ENCODE measurements at places on chromosomes 7 and 10.

- no peak for DNase-seq
Measured at GRCh38 chr7:137985253-137985896, 16.5 kb downstream of the CREB3L2 start.

GRCh38 chr7:142884286-142884640, 1.3 kb downstream of the TRPV6 start:
- DNase-seq: no peak

DNA sequence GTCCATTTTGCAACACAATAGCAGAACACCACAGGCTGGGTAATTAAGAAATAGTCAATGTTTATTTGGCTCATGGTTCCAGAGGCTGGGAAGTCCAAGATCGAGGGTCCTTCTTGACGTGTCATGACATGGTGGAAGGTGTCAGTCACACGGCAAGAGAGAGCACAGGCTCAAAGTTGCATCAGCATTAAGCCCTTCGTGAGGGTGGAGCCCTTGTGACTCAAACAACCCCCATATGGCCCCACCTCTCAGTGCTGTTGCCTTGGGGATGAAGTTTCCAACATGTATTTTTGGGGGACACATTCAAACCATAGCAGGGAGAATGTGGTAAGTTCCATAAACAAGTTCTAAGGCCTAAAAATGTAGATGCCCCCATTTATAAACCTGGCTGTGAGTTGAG, 24.6 kb upstream of the GTPBP4 start:
- DNase-seq: no peak

- DNase-seq: no peak
Measured at GRCh38 chr7:31664890-31665289, 22.1 kb upstream of the PPP1R17 start.

- no peak for DNase-seq
Measured at GRCh38 chr7:91784469-91784868, 96.0 kb downstream of the MTERF1 start.

DNA sequence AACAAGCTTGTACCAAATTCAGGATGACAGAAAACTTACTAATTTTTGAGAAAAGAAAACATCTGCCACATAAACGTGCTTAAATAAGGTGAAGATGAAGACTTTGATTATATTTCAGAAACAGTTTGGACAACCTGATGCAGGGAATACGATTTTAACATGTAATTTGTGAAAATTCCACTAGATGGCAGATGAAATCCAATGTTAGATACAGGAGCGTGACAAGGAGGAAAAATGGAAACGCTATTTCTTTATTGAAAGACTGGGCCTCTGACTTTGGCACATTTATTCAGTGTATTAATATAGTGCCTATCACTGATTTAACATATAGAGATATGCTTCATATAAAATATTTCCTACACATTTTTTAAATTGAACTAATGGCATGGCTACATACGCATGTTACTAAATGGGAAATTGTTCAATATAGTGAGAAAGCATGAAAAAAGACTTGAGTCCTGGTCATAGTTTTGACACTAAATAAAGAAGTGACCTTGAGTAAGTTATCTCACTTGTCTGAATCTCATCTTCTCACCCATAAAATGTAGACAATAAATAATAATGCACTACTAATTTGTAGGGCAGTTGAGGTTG, 60.7 kb downstream of the CD36 start:
- no peak for DNase-seq

- no peak for DNase-seq
Measured at GRCh38 chr7:89247207-89247606, 451.7 kb upstream of the TEX47 start.

- no peak for DNase-seq
Measured at GRCh38 chr7:35260246-35260645, 6.3 kb upstream of the TBX20 start.

GRCh38 chr7:142792129-142792528, 21.4 kb downstream of the PRSS2 start:
- DNase-seq: no peak

DNA sequence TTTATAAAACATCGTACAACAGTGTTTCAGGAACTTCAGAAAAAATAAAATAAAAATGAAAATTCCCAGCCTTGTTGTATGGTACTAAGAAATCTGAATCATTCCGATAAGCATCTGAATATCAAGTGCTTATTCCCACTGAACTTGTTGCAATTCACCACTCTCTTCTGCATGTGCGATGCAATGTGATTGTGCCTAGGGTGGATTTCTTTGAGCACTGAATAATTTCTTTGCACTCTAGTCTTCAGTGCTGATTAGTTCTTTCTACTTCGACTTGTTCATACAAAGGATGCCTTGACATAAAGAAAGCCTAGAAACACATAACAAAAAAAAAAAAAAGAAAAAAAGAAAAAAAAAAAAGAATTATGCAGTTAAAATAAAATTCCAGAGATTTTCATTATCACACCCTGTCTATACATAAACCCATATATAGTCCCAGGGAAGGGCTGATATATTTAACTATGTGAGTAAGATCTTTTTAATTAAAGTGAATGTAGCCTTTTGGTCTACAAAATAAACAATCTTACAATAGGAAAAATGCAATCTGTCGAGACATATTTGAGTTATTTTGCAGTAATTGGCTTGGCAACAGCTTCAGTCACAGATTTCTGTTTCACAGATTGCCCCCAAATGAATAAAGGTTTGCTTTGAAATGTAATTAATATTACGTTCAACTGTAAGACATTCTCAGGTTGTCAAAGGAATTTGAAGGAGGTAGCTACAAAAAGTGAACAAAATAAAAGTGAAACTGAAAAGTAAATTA, 1118.9 kb upstream of the CELF2 start:
- no peak for DNase-seq

DNA sequence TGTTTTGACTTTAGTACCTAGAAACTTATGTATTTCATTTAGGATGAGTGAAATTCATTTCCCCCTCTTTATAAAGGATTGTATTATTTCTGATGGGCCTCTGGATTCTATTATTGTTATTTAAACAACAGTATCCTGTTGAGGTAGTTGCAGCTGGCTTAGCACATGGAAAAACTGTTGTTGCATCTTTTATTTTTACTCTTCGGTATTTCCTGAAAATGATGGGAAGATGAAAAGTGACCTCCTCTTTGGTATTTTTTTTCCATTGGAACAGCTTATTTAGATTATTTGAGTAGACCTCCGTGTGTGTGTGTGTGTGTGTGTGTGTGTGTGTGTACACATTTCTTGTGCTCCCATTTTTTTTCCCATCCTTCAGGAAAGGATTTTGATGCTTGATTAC, 129.8 kb downstream of the PRKG1 start:
- no peak for DNase-seq

DNA sequence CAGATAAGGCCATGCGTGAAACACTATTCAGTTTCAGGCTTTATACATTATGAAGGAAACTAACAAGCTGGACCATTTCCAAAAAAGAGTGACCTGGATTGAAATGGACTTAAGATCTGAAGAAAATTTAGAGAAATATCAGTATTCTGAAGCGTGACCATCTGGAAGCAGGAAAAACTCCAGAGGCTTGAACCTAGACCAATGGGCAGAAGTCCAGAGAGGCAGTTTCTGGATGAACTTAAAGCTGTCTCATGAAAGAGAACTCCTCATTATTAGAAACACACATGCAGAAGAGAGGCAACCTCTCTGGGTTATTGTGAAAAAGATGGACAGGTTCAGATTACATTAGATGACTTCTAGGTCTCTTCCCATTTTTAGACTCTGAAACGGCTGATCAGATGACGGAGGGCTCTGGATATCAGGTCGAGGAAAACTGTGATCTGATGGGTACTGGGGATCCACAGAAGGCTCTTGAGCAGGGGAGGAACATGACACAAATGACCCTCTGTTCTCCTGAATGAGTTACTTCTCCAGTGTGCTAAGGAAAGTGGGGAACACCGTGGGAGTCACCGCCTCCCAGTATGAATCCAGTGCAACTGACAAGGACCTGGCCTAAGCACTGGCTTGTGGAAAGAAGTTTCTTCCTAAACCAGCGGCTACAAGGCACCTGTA, 116.5 kb downstream of the SPDYE5 start:
- DNase-seq: no peak

GRCh38 chr7:70953331-70953741, 178.6 kb upstream of the GALNT17 start:
- DNase-seq: no peak

GRCh38 chr7:117468174-117468573, 11.7 kb upstream of the CFTR start:
- DNase-seq: no peak

DNA sequence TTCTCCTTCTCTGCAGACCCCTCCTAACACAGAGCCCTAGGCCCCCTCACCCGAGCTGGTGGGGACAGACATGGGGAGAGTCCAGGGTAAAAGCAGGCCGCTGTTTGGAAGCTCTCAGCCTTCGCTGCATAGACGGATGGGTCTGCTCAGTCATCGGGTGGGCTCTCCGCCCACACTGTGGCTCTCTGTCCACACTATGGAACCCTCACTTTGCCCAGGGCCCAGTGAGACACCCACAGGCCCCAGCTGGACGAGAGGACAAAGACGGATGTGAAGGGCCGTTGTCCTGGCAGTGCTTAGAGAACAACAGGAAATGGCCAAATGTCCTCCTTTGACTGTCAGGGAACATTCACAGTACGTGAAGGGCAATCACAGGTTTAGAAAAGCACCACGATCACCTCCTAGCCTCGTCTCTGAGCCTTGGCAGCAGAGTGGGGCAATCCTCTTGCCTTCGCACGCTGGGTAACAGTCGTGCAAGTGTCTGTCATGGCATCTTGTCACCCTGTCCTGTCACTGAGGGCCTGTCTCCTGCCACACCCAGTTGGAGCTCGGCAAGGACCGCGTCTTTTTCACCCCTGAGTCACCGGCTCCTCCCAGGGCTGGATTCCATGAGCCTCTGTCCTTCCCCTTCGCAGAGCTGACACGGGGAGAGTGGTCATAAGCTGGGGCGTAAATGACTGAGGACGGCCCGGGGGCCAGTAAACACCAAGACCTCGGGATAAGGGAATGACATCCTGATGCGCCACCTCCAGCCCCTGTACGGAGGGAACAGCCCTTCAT, 80.6 kb downstream of the PRKAG2 start:
- no peak for DNase-seq

All from uterus (tissue), 4 donors.